ENCODE measurements at places on chromosomes 12 and 14.

DNA sequence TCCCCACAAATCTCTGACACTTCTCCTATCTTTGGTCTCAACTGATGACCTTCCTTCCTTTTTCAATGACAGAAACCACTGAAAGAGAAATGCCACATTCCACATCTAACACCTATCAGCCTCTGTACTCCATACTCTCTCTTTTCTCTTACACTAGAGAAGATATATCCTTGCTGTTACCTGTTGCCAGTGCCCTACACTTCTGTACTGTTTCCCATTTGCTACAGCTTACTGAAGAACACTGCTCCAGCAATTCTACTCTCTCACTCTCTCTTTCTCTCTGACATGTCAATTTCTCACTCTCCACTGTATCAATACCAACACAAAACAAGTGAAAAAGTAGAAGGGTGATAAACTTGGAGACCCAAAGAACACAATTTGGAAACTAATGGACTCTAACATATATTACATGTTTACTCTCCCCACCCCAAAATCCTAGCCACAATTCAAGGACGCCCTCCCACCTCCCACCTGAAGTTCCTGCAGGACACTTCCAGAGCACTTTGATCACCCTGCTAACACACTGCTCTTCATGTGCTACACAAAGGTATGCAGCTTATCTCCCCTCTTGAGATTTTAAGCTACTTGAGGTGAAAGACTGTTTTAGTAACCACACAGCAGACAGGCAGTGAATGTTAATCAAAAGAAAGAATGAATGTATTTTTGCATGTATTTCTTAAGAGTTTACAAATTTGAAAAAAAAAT, 95.0 kb downstream of the MED13L start:
- no peak for DNase-seq

DNA sequence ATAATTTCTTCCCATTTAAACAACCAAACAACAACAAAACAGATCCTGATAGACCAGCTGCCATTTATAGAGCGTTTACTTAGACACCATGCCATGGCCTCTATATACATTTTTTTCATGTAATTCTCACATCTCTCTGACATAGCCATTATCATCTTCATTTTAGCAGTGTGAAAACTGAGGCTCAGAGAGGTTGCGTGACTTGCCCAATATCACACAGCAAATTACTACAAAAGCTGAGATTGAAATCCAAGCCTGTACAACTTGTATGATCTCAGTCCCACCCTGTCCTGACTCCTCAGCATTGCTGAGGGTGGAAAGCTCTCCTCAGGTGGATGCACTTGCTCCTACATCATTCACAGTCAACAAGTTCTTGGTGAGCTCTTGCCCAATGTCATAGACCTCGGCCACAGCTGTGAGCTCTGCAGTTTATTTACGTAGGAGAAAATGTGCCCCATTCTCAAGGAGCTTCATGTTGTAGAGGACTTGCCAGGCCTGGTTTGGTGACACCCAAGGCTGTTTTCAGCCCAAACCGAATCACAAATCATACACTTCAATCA, 55.5 kb downstream of the CRACR2A start:
- DNase-seq = no peak

DNA sequence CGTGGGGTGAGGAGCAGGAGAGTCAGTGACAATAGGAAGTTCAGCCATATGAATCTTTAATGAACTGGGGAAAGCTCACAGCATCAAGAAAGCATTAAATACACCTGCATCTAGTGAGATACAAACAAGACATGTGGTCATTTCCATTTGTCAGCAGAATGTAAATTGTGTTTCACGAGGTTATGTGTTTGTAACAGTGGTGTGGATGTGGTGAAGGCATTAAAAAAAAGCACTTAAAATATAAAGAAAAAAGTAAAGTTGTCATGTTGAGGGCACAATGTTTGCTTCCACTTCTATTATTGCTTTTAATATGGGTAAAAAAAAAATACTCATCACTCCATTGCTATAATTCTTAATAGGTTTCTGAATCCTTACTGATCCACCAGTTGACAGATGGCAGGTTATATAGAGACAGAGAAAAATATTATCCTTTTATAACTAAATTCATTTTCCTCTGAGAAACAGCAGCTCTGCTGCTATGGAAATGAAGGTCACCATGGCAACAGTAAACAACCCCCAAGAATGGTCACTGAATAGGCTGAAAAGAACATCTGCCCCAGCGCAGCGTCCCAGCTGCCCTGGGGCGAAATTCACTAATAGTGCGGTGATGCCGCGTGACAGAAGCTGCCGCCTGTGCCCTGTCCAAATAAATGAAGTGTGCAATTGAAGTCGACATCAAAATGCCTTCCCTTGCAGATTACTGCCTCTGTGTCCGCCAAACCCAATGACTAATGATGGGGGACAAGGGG, 226.1 kb downstream of the FOXN3 start:
- no peak for DNase-seq

DNA sequence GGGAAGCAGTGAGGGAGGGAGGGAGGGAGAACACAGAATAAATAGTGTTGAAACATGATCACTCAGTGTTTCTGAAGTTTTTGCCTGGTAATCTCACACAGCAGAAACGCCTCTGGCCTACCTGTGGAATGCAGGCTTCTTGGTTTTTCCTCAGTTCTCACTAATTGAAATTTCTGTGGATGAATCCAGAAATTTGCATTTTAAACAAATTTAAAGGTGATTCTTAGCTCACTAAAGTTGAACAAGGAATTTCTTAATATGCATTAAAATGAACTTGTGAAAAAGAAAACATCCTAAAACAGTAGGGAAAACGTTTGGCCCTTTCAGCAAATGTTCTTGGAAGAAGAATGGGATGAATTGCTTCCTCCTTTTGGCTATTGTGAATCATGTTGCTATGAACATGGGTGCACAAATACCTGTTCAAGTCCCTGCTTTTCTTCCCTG, 1.4 kb downstream of the RNASE9 start:
- no peak for DNase-seq

DNA sequence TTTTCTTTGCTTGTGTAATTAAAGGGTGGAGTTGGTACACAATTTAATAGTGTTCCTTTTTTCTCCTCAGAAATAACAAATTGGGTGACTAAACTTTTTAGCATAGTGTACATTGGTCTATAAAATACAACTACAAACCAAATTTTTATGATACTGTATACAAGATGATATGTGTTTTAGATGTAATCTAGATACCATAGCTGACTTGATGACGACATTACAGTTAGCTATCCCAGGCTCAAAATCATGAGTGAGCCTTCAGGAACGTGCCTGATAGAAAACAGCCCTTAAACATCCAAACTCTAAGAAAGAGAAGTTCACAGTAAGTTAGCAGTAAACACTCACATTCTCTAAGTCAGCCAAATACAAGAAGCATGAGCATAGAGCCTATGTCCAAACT, 99.0 kb upstream of the SSTR1 start:
- no peak for DNase-seq

DNA sequence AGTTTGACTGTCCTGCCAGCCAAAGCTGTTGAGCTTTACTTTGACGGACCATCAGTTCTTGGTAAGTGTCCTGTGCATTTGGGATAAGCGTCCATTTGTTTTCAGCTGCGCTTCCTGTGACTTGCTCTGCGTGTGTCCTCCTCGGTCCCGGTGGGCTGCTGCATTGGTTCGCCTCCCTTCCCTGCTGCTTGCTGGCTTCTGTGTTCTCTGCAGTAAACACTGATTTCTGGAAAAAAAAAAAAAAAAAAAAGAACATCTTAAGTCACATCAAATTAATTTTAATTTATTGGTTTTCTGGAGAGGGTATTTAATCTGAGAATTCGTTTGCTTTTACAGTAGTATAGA, 264.1 kb downstream of the SEC23A start:
- no peak for DNase-seq

DNA sequence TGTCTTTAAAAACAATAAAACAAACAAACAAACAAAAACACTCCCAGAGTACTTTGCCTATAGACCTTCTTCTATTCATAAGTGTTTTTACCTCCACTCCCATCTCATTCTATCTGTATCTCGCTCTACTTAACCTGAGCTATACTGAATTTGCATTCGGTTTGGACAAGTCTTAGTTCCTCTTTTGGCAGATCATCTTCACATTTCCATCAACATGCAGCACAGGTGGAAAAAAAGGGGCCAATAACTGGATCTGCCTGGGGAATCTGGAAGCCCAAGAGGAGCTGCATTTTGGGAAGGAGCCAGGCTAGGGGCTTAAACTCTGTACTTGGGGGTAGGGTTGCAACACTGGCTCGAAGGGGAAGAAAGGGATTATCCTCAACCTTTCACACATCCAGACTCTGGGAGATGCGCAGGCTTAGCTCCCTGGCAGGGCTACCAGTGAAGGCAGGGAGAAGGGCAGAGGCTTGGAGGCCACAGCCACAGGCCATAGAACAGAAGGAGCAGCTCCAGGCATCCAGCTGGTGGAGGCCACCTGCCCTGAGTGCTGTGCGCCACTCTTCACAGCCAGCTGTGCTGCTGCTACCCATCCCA, 4.1 kb downstream of the NINJ2 start:
- DNase-seq = no peak

DNA sequence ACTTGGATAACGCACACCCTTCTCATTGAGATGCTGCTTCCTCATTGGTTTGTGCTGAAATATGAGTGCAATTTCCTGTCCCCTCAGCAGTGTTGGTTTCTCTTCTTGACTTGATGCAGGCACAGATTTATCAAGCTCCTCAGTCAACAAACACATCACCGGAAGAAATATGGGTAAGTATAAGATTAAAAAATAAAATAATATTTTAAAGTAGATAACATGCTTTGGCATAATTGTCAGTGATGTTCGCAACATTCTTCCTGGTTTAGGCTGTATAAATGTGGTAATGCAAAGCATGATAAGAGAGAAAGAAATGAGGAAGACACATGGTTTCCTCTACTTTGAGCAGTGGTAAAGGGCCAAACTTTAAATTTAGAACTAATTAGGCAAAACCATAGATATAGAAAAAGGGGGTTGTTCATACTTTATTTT, at the start of gene GPR65:
GPR65 (plus strand) TSS at position 86 of the 432 bp plus-strand sequence. CDS start 5,713 bp downstream, outside the sequence.
- DNase-seq = no peak

DNA sequence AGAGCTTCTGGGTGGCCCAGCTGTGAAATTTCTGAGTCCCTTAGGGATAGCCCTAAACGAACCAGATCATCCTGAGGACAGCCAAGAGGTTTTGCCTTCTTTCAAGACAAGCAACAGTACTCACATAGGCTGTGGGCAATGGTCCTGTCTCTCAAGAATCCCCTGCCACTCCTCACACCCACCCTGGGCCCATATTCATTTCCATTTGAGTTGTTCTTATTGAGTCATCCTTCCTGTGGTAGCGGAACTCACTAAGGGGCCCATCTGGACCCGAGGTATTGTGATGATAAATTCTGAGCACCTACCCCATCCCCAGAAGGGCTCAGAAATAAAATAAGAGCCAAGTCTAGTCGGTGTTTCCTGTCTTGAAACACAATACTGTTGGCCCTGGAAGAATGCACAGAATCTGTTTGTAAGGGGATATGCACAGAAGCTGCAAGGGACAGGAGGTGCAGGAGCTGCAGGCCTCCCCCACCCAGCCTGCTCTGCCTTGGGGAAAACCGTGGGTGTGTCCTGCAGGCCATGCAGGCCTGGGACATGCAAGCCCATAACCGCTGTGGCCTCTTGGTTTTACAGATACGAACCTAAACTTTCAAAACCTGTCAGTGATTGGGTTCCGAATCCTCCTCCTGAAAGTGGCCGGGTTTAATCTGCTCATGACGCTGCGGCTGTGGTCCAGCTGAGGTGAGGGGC, 38.9 kb downstream of the DAD1 start:
- DNase-seq = no peak

GRCh38 chr14:38616959-38617358, 361.1 kb upstream of the CLEC14A start:
- no peak for DNase-seq

GRCh38 chr12:26554332-26554731, 278.7 kb downstream of the ITPR2 start:
- DNase-seq = no peak

GRCh38 chr12:75716291-75717025, 205.0 kb upstream of the KRR1 start:
- DNase-seq = no peak

DNA sequence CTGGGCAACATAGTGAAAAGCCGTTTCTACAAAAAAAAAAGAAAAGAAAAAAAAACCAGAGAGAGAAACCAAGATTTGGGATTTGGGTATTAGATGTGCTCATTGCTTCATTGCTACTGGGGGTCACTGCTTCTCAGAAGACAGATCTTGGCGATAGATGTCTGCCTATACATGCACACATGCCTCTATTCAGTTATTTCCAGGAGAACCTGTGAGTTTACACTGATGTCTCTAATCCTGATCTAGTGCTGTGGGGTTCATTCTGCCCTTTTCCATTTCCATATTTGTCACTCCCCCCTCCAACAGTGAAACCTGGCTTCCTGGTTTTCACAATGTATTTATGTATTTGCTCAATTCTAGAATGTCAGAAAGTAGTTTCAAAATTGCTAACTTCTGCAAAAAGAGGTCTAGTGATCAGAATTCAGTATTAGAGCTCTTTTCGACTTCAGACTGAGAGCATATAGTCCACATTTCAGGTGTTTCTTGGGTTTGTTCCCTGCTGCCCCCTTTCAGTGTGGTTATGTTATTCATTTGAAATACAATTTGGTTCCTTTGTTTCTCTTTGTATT, 111.0 kb downstream of the SLC25A47 start:
- DNase-seq = no peak

DNA sequence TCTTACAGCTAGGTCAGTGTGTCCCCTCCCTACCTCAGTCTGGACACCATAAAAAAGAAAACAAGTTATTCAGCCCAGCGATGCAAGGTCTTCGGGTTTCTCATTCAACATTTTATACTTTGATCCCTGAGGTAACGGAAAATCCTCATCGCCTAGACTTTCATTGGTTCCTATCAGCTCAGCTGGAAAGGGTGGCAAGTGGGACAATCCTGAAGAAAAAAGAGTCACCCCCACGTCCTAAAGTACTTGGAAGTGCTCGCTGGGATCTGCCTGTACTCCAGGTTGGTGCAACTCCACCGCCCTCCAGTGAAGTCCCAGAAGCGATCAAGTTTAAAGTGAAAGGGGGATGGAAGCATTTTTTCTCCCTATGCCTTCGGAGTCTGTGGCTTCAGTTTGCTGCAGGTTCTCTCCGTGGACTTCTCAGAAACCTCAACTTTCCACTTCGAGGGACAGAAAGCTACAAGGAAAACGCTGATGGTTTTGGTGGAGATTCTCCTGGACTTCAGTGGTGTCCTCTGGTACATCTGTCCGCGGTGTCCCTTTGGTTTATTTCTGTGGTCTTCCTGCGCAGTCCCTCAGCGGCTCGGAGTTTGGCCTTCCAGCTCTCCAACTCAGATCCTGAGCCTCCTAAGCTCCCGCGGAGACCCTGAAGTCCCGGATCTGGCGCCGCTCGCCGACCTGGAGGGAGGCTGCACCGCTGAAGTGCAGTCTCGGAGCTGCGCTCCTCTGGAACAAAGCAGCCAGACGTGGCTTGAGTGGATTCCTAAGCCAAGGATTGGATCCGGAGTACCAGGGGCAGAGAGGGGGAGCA, 1.8 kb upstream of the LRFN5 start:
- no peak for DNase-seq

Measured in T1000 (cell line).